Pulmonary artery endothelial cell (primary cell): ENCODE measurements at places on chromosomes 12 and 14.

- no peak for DNase-seq
These were observed 116.6 kb upstream of the SOX5 start for GRCh38 chr12:24066097-24066496.

GRCh38 chr12:39064708-39065107, 159.3 kb upstream of the CPNE8 start:
- DNase-seq = no peak

DNA sequence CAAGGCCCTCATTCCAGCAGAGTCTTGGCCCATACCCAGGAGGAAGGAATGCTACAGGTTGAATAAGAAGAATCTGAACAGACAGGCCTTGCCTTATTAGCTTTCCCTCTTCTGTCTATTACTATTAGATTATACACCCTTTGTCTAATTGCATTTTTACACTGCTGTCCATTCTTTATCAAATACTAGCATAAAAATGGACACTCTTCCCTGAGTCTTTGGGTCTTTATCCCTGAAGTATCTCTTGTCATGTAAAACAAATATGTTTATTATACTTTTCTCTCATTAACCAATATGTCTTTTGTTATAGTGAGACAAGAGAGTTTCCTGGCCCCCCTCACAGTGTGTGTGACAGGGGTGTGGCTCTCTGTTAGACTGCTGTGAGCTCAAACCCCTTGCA, 897.4 kb upstream of the SEL1L start:
- no peak for DNase-seq

- no peak for DNase-seq
These were observed 85.1 kb upstream of the ARHGAP5 start for GRCh38 chr14:31992011-31992447.

DNA sequence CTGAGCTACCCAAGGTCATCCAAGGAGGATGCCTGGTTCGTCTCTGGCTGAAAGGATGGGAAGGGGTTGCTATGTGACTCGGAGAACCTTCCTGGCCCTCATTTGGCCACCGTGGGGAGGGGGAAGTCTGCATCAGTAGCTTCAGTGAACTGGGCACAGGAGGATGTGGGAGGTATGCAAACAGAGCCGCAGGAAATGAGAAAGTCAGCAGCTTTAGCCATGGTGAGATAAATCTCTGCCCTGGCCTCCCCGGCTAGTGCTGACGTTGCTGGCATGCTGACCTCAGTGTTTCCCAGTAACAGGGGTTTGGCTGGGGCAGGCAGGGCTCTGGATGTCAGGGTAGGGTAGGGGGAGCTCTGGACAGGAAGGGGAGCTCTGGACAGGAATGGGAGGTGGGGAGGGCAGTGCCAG, 2.3 kb upstream of the CEBPE start:
- DNase-seq = peak; percentile 36

GRCh38 chr14:73725116-73726024, 11.2 kb upstream of the PNMA1 start:
- no peak for DNase-seq

DNA sequence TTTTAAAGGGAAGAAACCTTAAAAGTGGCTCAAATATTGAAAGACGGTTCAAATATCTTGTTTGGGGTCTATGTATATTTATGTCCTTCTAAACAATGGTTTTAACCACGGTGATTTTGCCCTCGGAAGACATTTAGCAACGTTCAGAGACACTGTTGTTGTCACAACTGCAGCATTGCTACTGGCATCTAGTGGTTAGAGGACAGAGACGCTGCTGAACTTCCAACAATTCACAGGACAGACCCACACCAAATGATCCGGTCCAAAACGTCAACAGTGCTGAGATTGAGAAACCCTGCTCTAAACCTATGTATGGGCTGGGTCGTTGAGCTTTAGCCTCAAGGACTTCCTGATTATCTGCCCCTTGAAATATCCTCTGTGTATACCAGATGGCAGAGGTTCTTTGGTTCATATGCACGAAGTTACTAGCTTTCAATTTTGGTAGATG, 1.7 kb downstream of the ANGEL1 start:
- DNase-seq = no peak

GRCh38 chr14:79598339-79598738, 613.0 kb downstream of the DIO2 start:
- no peak for DNase-seq

DNA sequence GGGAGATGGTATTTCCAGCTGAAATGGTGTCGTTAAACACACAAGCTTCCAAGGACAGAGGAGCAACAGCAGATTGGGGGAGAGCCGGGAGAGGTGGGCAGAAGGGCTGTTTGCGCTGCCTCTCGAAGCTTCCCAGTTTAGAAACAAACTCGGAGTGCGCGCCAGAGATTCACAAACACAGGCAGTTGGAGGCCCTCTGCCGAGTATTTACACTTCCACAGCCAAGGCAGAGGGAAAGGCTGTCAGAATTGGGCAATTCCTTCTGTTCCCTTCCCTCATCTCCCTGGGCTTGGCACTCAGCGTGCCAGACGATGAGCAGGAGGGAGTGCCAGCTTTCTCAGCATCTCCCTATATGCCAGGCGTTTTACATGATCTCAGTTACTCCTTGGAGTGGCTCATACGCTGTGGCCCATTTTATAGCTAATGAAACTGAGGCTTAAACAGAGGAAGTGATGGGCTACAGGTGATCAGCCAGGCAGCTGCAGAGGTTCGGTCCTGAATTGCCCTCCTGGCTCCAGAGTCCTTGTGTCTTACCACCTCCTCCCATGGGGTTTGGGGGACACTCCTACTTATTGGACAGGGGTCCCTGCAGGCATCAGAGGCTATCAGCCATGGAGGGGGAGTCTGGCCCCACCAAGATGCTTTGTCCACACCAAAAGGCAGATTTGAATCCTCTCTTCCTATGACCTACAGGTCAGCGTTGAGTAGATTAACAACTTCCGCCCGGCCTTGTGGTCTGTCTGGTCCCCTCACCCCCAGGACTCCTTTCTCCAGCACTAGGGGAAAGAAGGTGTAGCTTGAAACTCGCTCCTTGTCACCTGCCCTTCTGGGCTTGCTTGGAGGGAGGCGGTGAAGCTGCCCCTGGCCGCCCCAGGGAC, 3.1 kb downstream of the FAM222A start:
- no peak for DNase-seq

DNA sequence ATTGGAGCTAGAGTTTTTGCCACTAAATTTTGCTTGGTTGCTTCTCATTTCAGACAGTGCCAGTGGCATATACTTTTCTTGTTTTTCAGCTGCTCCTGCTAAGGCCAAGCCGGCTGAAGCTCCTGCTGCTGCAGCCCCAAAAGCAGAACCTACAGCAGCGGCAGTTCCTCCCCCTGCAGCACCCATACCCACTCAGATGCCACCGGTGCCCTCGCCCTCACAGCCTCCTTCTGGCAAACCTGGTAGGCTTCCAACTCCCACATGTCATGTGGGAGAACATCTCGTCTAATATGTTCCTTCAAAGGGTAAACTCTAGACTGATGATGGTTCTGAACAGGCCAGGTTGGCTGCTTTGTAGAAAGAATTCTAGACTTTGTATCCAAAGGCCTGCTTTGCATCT, 11.0 kb downstream of the DLST start:
- no peak for DNase-seq

DNA sequence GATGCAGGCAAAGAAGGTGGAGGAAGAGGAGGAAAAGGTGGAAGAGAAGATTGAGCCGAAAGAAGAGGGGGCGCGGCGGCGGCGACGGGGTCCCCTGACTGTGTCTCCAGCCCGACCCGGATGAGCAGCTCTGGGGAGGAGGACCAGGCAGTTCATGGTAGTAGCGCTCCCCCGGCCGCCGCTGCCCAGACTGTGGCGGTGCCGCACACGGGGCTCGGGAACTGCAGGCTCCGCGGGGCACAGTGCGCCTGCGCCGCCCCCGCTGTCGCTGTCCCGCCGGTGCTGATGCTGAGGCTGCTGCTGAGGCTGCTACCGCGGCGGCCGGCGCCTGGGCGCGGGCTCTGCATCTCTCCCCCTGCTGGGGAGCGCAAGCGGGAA, at the start of gene KCNH5:
KCNH5 (minus strand) TSS at position 225 of the 378 bp plus-strand sequence. CDS start 272 bp downstream, outside the sequence.
- DNase-seq = no peak

DNA sequence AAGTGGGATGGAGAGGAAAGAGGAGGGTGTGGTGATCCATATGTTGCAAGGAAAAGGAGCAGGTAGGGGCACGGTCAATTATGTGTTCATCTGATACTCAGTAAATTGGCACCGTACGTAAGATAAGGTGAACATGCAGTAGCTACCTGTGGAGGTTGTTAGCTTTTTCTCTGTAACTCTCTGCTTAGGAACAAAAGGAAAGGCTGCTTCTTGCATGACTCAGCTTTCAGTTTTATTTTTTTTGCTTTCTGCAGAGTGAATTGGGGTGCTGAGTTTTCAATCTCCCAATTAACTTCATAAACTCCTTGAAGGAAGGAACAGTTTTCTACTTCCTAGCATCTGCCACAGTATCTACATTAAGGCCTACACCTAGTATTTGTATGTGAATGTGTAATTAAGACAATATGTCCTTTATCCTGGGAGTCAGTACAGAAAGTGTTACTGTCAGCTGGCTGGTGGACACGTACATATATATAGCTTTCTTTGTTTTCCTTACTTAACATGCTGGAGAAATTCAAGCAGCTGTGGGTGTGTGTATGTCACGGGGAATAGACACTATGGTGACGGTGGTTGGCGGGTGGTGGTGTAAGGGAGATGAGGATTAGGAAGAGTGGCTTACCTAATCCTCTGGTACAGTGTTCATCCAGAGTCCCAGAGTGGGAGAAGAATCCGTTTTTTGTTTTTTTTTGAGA, 40.1 kb upstream of the WNK1 start:
- no peak for DNase-seq

GRCh38 chr14:102993523-102993922, 63.8 kb downstream of the CDC42BPB start:
- DNase-seq = no peak

DNA sequence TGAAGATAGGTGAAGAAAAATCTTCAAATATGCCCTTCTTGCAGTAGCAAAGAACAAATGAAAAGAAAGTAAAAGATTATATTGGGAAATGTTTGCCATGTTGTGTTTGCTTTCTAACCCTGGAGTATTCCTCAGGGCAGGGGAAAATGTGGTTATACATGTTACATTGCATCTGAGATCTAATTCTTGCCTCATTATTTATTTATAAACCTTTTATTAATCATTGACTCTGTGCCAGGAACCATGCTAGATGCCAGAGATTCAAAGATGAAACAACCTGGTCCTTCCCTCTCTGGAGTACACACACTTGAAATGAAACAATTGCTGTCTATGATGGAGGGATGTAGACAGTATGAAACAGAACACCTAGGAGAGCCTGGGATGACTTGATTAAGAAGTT, 128.1 kb upstream of the HMGA2 start:
- no peak for DNase-seq

- DNase-seq = no peak
These were observed 25.8 kb downstream of the HIP1R start for GRCh38 chr12:122860854-122861586.

- no peak for DNase-seq
These were observed at the start of gene EVL for GRCh38 chr14:100065111-100065871. EVL (plus strand) TSS chr14:100065422; CDS start chr14:100065501, 79 bp downstream.

GRCh38 chr14:64114166-64114565, 180.0 kb downstream of the ESR2 start:
- DNase-seq = no peak

GRCh38 chr14:75044322-75044721, 6.9 kb downstream of the MLH3 start:
- no peak for DNase-seq

- DNase-seq = no peak
These were observed 51.4 kb downstream of the C14orf132 start for GRCh38 chr14:96090441-96091148.

GRCh38 chr12:52285172-52285745, 6.1 kb downstream of the KRT81 start:
- no peak for DNase-seq

- no peak for DNase-seq
These were observed 14.0 kb downstream of the RTRAF start for GRCh38 chr14:52003324-52003723.

- no peak for DNase-seq
These were observed 1.4 kb downstream of the DUSP6 start for GRCh38 chr12:89350630-89351488.

DNA sequence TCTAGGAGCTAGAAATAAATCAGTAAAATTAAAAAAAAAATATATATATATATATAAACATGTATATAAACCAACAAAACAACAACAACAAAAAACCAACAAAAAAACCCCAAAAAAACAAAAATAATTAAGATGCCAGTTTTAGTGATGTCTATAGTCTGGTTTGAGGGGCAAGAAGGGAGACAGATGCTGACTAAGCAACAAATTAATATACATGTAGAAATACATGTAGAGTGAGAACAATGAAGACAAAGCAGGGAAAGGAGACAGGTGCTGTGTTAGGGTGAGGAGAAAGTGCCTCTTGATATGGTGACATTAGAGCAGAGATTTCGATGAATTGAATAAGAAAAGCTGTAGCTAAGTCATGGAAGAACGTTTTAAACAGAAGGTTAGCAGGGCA, 477.9 kb downstream of the APAF1 start:
- no peak for DNase-seq

DNA sequence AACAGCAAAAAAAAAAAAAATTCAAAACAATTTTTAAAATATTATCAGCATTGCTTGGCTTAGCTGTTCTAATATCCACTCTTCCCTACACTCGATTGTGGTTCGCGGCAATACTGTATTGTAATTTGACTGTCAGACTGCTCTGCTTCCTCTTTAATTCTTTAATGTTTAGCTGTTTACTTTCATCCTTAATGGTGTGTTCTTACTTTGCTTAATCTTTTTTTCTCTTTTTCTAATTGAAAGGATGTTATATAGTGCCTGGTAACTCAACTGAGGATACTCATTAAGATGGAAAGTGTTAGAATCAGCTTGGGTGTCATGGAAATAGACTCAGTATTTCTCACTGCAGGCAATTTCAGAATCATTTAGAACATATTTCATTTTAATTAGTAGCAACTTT, 2.0 kb downstream of the ANO4 start:
- no peak for DNase-seq

DNA sequence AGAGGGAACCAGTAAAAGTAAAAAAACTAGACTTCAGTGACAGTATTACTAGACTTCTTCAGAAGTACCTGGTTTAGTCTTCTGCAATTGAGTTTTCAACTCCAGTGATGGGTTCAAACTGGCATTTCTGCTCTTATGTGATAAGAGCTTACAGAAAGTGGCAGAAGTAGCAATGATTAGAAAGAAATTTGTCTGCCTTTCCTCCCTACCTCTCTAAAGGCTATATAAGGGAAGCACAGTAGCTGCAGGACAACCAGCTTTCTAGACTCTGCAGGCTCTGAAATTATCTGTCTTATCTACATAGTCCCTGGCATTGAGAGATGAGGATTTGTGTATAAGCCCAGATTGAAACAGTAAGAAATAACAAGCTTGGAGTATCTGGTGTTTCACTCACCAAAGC, 107.5 kb downstream of the DAAM1 start:
- DNase-seq = no peak

DNA sequence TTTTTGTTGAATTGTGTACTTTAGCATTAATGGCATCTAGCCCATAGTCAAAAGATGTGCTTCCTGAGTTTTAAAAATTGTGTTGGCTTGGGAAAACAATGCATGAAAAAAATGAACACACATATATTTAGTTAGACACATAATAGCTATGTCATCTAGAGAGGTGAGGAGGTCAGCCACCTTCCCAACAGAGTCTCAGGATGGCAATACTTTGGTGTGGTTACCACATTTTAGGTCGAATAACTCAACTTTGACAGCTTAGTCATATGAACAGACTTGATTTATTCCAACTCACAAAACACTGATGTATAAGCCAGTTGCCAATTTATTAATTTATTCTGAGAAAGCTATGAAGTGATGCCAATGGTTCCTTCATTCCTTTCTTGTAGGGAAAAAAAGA, 114.0 kb downstream of the ETNK1 start:
- no peak for DNase-seq

- no peak for DNase-seq
These were observed 30.9 kb upstream of the DYRK2 start for GRCh38 chr12:67617629-67618028.

- DNase-seq = no peak
These were observed 1.3 kb downstream of the RITA1 start for GRCh38 chr12:113186666-113187325.
